ENCODE measurements at places on chromosomes 5 and 9.

DNA sequence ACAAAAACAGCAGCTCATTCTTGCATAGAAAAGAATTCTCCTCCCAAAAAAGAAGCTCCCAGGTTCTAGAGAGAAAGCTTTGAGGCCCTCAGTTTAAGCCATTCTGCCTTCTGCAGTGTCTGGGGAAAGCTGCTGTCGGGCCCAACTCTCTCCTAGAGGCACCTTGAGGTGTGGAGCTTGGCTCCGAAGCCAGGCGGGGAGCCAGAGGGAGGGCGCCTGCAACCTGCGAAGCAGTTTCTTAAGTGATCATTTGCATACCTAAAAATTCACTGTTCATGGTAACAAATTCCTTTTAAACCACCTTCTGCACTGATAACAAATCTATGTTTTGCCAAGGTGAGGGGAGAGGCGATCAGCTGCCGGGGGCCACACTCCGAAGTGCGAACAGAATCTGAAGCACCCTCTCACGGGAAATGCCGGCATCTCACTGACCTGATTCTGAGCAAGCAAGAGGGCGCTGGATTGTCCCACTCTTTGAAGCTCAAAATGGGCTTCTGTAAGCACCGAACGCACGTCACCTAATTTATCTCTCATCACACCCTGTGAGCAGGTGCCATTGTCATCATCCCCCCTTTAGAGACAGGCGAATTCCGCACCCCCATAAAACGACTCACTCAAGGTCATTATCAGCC lies 86.1 kb downstream of the GTF3C4 start:
- DNase-seq: no peak

DNA sequence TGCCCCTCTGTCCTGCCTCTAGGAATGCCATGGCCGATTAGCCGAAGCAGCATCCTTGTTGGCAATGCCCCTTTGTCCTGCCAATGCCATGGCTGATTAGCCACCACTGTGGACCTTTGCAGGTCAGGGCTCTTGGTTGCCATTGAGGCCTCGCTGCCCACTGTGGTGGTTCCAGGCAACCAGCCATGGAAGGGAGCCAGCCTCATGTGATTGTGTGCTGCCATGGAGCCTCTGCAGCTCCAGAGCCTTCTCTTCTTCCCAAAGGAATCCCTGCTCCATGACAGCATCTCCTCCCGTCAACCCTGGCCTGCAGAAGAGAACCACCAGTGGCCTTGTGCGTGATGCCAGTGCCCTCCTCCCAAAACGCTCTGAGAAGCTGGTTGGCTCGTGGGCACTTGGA lies 187.0 kb downstream of the CACNA1B start:
- DNase-seq: no peak

DNA sequence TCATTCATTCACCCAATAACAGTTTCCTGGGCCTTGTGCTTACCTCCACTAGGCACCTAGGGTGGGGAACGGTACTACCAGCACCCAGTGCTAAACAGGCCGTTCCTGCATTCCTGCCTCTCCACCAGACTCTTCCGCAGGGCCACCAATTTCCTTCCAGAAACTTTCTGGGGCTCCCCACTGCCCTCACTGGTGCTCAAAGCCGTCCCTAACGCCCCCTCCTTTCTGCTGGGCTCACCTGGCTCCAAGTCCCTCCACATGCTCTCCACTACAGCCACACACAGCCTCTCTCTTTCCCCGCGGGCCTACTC lies 1.4 kb downstream of the PHF19 start:
- no peak for DNase-seq

DNA sequence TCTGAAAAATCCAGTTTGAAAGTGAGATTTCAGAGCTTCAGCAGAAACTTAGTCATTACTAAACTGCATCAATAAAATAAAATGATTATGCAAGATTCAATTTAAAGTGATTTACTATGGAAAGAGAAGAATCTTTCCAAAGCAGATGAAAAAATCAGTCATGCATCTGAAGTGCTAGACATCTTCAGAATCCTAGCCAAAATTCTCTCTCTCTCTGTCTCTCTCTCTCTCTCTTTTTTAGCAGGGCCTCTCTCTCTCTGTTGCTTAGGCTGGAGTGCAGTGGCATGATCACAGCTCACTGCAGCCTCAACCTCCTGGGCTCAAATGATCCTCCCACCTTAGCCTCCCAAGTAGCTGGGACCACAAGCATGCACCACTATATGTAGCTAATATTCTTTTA lies 18.2 kb upstream of the UBLCP1 start:
- DNase-seq: no peak

DNA sequence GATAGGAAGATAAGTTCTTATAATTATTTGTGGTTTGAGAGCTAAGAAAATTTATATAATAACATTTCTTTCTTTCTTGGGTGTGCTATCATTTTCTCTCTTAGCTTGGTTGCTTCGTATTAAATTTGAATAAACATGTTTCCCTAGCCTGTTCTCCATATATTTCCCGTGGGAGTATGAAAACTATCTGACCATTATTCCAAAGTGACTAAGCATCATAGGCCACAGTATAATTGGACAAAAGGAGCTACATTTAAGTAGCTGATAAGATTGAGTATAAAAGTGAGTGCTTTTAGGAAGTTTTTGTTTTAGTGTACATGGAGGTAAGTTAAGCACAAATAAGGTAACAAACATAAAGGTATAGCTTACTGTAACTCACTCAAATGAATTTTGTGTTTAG lies 8.4 kb upstream of the OSMR start:
- DNase-seq: no peak

- DNase-seq: no peak
Observed at GRCh38 chr5:93899026-93899600, 157.7 kb upstream of the POU5F2 start.
